NCI-H2029 treated with DMSO at 0.1 percent for 48 hours (cell line): ENCODE measurements at places on chromosomes 6 and 20.

DNA sequence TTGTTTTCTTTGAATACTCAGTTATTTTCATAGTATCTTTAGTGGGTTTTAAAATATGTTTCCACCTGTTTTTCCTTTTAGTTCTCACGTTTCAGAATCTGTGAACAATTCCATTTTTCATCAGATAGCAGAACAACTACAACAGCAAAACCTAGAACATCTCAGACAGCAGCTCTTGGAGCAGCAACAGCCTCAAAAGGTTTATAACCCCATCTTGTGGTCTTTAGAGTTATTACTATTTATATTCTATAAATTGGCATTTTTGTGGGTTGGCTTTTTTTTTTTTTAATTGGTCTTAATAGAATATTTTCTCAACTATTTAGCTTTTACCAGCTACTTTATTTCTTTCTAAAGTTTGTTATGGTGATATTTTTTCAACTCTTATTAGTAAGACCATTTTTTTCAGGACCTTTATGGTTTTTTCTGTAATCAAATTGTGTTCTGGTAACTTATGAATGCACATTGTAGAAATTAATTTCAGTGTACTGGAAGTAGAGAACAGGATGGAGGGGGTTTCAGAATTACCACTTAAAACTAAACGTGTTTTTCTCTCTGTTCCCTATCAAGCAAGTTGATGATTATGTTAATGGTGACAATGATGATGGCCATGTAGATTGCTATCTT, 72.2 kb downstream of the SCAF8 start:
- no peak for DNase-seq

- no peak for DNase-seq
Observed at GRCh38 chr6:107409942-107410341, 49.4 kb downstream of the PDSS2 start.

- no peak for DNase-seq
Observed at GRCh38 chr20:63023071-63023935, 16.5 kb upstream of the BHLHE23 start.

DNA sequence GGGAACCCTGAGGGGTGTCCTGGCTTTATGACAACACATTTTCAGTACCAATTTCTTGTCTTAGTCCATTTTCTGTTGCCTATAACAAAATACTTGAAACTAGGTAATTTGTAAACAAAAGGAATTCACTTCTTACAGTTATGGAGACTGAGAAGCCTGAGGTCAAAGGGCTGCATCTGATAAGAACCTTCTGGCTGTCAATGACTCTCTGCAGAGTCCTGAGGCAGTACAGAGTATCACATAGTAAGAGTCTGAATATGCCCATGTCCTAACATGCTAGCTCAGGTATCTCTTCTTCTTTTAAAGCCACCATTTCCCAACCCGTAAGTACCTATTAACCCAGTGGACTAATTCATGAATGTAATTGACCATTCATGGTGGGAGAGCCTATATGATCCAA, 1458.6 kb upstream of the EYS start:
- DNase-seq, result no peak

GRCh38 chr6:3671382-3671781, 80.1 kb downstream of the PXDC1 start:
- no peak for DNase-seq

DNA sequence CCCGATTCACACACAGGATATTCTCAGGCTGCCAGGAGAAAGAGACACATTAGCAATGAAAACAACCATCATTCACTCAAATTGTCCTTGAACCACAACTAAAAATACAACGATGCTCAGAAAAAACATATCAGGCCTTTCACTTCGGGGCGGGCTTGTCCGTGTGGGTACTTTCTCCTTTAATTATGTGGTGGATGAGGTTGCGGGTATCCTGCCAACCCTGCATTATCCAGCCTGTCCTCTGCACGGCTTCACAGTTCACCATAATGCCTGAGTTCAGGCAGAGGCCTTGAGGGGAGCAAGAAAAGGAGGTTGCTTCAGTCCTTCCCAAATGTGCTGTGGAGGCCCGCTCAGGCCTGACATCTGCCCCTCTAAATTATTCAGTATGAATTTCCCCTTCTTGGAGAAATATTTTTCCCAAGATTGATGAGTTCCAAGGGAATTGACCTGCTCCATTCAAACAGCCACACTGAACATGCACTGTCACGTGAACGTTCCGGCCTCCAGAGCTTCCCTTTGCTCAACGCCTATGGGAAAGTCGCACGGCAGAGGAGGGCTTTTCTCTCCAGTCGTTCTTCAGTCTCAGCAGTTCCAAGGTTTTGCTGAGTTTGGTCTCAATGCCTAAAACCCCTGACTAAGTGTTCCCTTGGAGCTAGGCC, 70.3 kb downstream of the MYLK4 start:
- no peak for DNase-seq

GRCh38 chr6:147390909-147391536, 117.5 kb upstream of the SAMD5 start:
- DNase-seq, result no peak

DNA sequence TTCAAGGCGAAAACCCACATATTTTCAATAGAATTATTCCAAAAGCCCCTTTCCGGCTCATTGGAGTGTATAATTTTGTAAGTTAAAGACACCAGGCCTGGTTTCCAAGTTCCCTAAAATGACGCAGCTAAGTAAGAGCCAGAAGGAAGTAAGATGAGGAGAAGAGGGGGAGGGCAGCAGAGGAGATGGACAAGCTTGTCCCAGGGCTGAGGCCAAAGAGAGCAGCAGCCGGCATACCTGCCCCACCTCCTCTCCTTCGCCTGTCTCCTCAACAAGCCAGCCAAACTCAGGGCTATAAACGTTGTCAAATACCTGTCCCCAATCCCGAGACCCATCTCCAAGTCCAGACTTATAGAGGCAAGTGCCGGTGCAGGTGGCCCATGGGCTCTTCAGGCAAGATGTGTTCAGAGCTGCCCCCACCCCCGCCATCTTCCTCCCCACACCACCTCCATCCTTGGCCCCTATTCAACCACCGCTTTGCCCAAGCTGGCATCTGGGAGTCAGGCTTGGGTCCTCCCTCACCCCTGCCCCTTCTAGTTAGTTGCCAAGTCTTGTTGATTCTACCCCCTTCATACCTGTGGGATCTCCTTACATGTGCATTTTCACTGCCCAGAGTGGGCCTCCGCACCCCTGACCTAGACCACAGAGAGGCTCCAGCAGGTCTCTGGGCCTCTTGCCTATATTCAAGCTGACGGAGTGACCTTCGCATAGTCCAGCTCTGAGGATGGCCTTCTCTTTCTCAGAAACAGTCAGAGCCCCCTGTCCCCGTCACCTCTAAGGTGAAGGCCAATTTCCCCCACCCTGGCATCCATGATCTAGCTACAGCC, 75.7 kb upstream of the SIRPA start:
- DNase-seq, result no peak

DNA sequence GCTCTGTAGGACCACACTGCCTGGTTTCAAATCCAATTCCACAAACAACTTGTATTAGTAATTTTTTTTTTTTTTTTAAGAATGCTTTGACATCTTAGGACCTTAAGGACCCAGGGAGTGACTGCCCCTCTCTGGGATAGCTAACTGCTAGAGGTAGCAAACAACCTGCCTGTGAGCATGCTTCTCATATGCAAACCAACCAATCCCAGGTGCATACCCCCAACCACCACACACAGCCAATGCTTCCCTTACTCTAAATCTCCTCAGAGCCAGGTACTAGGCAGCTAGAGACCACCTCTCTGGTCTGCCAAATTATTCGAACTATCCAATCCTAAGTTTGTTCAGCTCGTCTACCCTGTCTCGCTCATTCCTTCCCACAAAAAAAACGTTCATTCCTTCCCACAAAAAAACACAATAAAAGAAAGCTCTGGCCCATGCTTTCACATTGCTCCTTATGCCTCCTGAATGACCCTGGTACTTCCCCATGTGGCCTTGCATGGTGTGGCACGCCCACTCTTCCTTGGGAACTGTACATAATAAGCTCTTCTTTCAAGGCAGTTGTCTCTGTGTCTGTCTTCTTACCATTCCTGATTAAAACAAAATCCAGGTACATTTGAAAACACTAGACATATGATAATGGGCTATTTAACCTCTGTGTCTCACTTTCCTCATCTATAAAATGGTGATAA, 6.4 kb downstream of the SERAC1 start:
- no peak for DNase-seq

DNA sequence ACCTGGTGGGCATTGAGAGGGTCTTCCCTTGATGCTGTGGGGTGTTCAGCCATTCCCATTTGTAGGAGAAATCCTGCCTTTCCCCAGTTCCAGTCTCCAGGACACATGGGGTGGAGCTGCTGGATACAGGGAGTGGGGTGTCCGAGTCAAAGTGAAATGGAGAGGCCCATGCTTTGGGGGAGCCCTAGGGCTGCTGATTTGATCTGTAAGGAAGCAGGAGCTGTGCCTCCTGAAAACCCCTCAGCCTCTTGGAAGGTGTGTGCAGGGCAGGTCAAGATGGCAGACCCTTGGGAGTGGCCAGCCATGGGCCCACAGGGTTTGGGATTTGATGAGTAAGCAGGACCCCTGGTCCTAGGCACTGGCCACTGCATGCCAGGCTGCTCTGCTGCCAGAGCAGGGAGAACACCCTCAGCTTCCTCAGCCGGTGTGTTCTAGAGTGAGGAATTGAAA, 82.0 kb downstream of the SERAC1 start:
- no peak for DNase-seq

- DNase-seq, result no peak
Observed at GRCh38 chr6:36539814-36540568, 7.3 kb downstream of the STK38 start.

DNA sequence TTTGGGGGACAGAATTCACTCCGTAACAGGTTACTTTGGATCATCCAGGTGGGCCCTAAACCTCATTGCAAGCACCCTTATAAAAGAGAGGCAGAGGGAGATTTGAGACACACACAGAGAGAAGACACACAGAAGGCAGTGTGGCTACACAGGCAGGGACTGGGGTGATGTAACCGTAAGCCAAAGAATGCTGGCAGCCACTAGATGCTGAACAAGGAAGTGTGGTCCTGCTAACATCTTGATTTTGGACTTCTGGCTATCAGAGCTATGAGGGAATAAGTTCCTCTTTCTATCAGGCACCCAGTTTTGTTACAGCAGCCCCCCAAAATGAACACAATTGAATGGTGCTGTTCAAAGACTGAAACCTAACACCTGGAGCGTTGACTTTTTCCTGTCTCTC, 191.3 kb upstream of the MYLIP start:
- DNase-seq, result no peak

GRCh38 chr6:106702451-106703110, 73.2 kb downstream of the QRSL1 start:
- peak; percentile 97 for DNase-seq

DNA sequence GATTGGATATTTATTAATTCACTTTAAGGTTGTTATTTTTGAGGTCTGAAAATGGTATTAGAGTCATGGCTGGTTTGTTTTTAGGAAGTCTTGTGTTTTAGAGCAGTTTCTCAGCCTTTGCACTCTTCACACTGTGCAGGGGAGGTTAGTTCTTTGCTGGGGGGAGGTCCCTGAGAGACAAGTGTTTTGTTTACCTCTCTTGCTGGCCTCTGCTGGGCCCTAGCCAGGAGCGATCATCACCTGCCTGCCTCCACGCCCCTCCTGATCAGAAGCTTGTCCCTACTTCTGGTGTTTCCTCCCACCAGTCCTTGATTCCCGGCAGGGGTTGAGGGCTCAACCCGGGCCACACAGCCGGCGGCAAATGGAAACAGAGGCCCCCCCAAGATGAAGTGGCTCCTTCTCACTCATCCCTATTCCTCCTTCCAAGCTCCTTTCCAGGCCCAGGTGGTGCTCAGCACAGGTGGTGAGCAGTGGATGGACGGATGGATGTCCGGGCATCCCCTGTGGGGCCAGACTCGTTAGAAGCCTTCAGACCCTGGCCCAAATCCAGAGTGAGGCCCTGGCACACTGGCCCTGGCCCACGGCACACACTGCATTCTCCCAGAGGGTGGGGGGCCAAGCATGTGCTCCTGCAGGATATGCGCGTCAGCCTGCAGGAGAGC, 51.3 kb downstream of the GRM4 start:
- DNase-seq, result peak; percentile 85

DNA sequence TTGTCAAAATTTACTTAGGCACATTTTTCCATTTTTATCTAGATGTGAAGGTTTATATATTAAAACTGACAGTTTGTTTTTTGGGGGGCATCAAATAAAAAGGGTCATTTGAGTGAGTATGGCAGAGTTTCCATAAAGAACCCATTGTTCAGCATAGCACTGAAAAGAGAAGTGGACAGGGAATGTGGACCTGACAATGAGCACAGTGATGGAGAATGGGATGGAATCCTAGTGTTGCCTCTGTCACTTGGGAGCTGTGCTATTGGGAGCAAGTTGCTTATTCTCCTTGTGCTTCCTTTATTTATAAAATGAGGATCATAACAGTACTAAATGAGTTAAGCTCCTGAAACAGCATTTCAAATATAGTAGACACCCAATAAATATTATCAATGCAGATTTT, 130.7 kb upstream of the SIM1 start:
- DNase-seq, result no peak

GRCh38 chr6:111764238-111765175, 108.7 kb downstream of the FYN start:
- DNase-seq, result no peak

DNA sequence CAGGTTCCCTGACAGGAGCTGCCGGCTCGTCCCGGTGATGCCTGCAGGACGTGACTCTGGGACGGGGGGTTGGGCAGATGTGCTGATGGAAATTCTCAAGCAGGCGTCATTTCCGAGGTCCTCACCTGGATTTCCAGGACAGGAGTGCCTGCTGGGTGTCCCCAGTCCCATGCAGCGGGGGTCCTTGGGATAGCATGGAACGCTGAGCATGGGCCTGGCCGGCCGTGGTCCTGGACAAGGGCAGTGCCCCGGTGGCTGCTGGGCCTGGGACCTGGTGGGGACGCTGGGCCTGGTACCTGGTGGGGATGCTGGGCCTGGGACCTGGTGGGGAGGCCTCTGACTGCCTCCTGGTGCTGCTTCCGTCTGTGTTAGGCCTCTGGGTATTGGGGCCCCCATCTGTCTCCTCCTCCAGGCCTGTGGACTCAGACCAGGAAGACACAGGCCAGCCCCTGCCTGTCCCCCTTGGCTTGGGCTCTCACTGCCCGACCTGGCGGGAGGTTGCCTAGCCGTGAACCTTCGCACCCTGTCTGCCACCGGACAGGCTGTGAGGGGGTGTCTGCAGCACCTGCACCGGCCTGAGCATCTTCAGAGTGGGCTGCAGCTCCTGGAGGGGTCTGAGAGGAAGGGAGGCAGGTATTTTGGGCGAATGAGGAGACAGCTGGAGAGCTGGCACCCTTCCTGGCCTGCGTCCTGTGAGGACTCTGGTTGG, 6.2 kb downstream of the RTEL1 start:
- DNase-seq, result no peak

DNA sequence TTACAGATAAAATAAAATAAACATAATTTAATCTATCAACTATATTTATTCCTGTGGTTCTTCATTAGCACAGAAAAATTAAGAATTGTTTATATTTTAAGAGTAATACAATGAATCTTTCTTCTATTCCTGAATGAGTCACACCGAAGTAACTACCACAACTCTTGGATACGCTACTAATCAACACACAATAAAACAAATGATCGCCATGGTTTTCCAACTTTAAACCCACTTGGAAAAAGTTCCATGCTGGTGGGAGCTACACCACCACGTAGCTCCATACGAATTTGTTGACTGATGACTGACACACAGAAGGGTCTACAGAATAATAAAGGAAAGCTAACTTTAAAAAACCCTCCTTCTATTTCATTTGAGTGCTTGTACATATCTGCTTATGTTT, 135.8 kb upstream of the NEDD9 start:
- DNase-seq, result no peak

GRCh38 chr6:76876922-76877553, 586.3 kb downstream of the HTR1B start:
- DNase-seq, result no peak
